ENCODE measurements at places on chromosomes 3 and 15.

DNA sequence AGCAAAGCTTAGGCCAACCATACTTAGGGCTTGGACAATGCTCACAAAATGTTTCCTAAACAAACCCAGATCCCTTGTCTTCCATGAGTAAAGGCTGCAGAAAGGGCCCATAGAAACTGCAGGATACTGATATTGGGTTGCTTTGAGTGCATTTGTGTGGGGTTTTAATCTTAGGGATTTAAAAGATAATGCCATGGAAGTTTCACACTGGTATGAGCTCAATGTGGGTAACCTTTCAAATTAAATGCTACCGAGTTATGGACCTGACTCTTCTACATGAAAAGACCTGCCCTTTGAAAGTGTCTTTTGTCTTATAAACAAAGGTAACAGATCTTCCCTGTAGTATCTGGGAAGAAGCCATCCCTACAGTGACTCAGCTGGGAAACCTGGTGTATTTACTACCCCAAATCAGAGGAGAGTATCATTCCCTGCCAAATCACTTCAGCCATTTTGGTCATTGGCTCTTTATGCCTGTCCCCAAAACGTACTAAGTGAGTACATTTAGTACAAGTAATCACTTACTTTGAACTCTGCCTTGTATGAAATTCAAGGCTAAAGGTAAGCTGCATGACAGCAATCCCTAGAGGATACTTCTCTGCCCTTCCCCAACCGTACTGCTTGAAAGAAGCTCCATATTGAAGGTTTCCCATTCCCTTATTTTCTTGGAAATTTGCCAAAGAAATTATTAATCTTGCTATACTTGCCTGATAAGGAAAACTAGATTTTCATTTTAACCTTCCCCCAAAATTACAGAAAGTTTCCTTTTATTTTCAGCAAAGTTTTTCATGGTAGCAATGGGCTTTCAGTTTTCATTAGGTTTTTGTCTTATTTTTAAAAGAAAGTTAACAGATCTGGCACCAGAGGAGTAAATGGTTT, 7.2 kb downstream of the TM4SF1 start:
- no peak for DNase-seq

- DNase-seq = no peak
Measured at GRCh38 chr15:87955284-87955909, 301.1 kb downstream of the NTRK3 start.

GRCh38 chr15:83250781-83251180, 33.7 kb downstream of the BNC1 start:
- no peak for DNase-seq

- DNase-seq = no peak
Measured at GRCh38 chr3:72261566-72262564, 476.9 kb upstream of the PROK2 start.

GRCh38 chr3:194725346-194725745, 39.7 kb downstream of the FAM43A start:
- no peak for DNase-seq

- no peak for DNase-seq
Measured at GRCh38 chr15:89758981-89759380, 7.9 kb upstream of the MESP1 start.

DNA sequence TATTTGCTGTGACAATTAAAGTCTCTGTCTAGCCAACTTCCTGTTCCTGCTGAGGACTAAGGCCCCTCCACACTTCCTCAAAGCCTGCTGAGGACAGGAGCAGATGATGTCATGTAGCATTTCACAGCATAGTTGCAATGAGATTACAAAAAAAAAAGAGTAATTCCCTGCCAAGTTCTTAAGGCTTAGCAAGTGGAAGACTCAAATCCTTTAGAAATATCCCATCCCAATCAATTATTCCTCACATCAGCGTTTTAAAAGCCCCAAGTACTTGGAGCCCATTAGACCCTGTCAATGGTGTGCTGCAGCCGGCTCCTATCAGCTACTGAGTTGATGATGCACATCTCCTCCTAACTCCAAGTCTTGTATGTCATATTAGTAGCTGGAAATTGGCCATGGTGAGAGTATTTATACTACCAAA, 51.7 kb downstream of the TRANK1 start:
- peak; percentile 5 for DNase-seq

GRCh38 chr15:92817339-92817886, 82.7 kb upstream of the CHD2 start:
- DNase-seq = no peak

DNA sequence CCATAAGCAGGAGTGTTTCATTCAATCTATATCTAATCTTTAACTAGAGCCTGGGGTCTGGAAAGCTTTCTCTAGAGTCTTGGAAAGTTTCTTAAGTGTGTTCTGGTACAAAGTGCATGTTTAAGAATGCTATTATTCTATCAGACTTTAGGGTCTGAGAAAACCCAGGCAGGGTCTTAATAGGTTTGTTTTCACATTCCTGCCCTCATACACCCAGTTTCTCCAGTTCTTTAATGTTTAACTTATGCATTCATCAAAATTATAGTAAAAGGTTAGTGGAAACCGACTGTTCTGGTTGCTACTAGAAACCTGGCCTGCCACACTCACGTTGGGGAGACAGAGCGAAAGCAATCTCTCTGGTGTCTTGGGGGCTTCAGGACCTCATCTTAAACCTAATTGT, 102.9 kb upstream of the WDR72 start:
- no peak for DNase-seq

- no peak for DNase-seq
Measured at GRCh38 chr3:116836286-116836685, 126.7 kb downstream of the TUSC7 start.

DNA sequence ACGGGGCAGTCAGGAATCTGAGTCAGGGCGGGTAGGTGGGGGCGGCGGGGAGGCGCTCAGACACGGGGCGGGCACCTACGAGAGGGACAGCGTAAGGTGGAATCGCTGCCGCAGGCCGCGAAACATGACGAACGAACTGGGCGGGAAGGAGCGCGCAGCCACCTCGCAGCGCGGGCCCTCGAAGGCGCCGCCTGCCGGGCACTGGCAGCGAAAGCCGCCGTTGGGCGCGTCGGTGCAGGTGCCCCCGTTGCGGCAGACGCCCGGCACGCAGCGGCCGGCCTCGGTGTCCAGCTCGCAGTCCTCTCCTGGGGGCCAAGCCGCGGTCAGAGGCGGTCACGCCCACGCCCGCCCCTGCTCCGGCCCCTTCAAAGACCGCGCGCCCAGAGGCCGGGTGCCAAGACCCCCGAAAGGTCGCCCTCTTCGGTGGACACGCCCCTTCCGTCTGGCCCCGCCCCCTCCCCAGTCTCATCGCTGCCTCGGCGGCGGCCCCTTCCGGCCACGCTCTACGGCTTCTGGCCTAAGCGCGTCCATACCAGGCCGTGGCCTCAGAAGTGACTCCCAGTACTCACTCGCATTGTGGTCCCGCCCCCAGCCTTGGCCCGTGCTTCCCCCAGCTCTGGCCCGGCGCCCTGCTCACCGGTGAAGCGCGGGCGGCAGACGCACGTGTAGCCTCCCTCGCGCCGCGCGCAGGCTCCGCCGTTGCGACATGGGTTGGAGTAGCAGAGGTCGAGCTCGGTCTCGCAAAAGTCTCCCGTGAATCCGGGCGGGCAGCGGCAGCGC, 6.4 kb downstream of the CELSR3 start:
- no peak for DNase-seq

DNA sequence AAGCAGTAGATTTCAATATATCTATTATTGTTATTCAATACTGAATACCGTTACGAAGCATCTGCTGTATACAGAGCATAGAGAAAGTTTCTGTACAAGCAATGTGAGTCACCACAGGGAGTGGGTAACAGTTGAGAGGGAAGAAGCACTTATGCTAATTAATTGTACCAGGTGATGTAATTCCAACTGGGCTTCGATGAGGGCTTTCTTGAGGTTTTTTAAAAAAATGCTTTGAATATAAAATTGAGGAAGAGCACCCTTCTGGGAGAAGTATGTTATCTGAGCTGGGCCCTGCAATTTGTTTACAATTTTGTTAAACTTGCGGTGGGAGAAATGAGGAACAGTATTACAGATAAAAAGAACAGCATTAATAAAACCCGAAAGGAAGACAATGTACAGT, 197.9 kb downstream of the TPRG1 start:
- DNase-seq = no peak

DNA sequence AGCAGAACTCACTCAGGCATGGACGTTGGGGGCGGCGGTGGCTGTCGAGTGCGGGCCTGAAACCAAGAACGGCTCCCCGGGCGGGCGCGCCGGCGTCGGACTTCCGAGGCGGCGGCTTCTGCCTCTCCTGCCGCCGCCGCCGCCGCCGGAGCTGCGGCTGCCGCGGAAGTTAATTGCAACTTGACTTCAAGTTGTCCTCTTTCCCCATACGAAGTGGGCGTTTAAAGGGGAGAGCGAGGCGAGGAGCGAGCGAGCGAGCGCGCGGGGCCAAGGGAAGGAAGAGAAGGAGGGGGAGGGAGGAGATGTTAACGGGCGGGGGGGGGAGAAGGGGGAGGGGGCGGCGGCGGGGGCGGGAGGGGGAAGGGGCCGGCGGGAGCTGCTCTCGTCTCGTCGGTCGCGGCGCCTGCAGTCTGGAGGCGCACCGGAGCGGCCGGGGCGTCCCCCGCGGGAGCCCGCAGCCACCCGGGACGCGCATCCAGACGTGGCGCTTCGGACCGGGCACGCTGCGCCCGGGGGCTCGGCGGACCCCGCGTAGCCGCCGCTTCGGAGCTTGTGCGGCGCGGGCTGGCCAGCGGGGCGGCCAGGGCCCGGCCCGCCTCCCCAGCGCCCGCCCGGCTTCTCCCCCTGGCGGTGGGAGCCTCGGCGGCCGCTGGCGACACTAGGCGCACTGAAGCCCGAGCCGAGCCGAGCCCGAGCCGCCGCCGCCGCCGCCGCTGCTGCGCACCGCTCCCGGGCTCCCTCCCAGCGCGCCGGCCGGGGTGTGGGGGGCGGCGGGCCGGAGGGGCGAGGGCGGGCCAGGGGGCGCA, 19.7 kb upstream of the SATB1 start:
- DNase-seq = no peak

- no peak for DNase-seq
Measured at GRCh38 chr3:49791571-49791970, 5.2 kb upstream of the IP6K1 start.

DNA sequence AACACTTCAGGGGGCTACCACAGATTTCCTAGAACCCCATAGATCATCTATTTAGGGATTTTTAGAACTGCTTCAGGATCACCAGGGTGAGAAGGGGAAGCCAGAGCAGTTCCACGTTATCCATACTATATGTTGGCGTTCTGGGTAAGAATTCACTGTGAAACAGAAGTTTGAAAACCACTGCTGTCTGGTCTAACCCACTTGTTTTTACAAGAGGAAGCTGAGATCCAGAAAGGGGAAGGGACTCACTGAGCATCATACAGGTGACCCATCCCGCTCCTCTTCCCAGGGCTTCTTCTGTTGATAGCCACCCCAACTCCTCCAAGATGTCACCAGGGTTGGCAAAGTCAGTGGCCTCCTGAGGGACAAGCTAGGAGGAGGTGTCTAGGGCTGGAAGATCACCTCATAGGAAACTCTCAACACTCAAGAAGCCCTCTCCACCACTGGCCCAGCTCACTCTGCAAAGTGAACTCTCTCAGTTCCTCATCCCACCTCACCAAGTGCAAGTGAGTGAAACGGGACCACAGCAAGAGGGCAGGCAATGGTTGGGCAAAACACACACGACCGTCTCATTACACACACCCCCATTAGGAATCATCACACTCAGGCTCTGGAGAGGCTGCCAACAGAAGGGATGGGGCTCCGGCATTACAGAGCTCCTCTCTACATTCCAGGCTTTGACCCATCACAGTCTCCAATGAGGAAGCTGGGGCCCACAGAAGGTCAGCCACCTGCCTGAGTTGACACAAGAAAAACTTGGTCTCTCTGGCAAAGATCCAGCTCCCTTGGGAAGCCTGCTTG, 1.8 kb downstream of the DAPK2 start:
- DNase-seq = no peak

DNA sequence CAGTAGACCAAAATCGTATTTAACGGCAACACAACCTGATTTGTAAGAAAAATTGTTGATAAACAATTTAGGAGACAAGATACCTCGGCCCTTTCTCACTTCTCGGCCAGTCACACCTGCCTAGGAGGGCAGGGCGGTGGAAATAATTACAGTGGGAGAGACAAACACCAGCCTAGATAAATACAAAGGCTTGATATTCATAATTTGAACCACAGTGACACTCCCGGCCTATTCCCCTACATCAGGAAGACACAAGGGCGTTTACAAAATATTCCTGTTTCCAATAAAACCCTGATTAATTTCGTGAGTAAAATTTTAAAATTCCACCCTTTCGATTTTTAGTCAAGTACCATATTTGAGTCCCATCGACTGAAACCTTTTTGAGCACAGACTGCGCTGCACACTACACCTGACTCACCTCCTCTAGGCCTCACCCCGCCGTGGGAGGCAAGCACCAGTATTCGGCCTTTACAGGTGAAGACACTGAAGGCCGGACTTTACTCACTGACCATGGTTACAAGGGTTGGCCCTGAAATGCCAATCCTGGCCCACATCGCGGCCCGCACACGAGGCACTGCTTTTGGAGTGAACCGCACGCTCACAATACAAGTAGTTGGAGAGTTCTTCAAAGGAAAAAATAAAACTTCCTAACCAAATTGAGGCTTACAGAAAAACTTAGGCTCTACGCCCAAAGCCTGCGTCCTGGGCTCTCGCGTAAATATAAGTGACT, 794 bp downstream of the ARPP19 start:
- DNase-seq = no peak

- no peak for DNase-seq
Measured at GRCh38 chr15:63481105-63481810, 23.1 kb upstream of the USP3 start.

- no peak for DNase-seq
Measured at GRCh38 chr15:29285386-29285785, 15.8 kb upstream of the NSMCE3 start.

GRCh38 chr3:16917256-16917935, 32.6 kb downstream of the PLCL2 start:
- no peak for DNase-seq

- DNase-seq = no peak
Measured at GRCh38 chr3:72341920-72342319, 506.3 kb downstream of the SHQ1 start.

DNA sequence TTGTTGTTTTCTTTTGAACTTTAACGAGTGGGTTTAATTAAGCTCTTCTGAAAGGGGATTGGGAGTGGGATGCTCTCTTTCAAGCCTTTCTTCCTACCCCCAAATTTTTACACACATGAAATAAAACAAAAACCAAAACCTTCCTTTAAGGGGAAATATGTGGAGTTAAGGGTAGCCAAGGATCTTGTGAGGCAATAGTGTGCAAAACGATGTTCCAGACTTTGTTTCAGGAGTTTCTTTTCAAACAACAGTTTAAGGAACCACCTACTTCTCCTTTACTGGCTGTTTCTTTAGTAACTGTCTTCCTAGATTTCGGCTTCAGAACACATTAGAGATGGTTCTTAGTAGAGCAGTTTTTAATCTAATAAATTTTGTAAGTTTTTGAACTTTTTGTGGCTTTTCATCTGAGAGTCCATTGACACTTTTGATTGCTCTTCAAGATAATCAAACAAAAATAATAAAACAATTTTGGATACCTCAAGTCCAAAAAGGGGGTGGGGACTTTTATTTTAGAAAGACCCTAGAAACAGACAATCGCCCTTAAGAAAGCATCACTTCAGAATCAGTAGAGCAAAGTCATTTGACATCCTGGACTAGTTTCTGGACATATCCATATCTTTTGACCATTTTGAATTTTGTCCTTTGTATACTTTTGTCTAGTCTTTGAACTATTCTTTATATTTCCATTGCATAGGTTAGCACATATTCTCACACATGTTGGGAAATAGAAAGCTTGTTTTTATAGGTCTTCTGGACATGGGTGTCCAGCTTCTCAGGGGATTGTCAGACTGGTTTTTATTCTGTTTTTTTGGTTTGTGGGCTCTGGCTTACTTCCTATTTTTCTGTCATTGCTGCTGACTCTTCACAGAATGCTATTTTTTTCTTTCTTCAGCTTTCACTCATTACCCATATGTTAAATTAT, 6.0 kb downstream of the DIPK2A start:
- DNase-seq = no peak

Data from esophagus squamous epithelium (tissue), 5 donors.